ENCODE measurements at places on chromosomes 12 and 14.

DNA sequence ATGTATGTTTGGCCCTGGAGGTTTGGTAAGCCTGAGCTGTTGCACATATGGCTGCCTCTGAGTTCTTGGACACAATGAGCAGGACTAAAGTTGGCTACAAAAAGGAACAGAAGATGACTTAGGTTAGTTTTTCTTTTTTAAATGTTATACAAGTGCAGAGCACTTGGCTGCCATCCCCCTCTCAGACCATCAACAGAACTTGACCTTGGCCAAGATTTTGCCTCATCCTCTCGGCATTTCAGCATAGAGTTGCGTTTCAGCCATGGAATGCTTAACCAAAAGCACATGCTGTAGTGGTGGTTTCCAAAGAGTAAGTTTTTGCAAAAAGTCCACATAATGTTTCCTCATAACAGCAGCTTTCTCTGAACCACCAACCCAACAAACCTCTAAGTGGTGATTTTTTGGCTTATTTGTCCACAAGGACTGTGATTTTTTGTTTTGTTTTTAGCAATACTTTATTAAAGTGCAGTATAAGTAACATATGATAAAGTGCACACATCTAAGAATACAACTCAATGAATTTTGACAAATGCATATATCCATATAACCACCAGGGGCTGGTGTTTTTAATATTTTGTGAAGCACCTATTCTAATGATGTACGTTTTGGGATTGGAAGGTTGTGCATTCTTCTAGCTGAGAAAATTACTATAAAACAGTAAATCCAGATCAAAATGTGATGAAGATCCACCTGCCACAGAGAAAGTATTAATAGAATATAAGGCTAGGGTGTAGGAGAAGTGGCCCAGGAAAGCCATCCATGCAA, 12.1 kb upstream of the GALNT16 start:
- DNase-seq: no peak

GRCh38 chr12:114876968-114877680, 193.1 kb upstream of the TBX3 start:
- no peak for DNase-seq

- peak; percentile 22 for DNase-seq
These were observed 75.1 kb downstream of the ETNK1 start for GRCh38 chr12:22700106-22700505.

GRCh38 chr12:54680374-54680773, 32.2 kb upstream of the DCD start:
- no peak for DNase-seq

DNA sequence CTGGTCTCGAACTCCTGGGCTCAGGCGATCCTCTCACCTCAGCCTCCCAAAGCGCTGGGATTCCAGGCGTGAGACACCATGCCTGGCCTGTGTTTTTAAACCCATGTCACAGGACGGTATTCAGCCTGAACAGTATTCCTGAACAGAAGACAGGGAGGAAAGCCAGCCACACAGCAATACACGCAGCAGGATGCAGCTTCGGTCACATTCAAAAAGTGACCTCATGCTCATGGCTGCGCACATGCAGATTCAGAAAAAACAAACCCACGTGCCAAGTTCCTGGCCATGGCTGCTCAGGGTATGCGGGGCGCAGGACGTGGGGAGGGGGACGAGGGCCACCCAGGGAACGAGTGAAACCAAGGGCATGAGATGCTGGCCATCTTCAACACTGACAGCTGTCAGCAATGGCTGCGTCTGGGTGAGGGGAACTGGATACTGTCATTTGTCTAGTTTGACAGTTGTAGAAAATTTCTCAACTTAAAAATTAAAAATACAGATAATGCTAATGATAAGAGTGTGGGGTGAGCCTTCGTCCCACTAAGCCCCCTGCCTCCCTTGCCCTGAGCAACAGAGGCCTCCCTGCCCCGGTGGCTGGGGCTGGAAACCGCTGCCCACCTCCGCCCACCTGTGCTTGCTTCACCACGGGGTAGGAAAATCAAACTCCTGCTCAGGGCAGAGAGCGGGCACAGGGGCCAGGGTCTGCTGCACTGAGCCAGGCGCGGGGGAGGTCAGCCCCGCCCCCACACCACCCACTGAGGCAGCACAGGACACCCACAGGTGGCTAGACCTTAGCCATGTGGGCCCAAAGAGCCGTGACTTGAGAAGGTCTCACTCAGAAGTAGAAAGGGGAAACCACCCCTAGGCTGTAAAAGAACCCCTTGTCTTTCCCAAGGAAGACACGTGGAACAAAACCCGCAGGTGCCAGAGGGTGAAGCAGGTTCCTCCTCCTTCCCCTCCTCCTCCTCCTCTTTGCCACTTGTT, 84.2 kb downstream of the SCARB1 start:
- DNase-seq: no peak

DNA sequence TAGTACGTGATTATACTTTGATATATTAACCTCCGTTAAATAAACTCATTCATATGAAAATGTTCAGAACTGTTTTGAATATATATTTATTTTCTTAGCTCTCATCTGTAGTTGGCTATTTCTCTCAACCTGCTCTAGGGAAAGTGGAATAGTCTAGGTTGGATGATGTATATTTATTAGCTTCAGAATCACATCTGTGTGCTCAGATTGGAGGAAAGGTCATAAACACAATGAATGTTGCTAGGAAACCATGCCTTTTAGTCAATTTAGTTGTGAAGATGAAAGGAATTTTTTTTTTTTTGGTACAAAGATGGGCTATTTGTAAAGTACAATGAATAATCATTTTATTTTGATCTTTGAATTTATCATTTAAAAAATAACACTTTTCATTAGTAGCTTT, 439.1 kb downstream of the FOXG1 start:
- DNase-seq: no peak

GRCh38 chr14:88232771-88233170, 90.3 kb downstream of the KCNK10 start:
- no peak for DNase-seq

GRCh38 chr12:57166971-57167371, 19.6 kb upstream of the LRP1-AS start:
- DNase-seq: peak; percentile 10

DNA sequence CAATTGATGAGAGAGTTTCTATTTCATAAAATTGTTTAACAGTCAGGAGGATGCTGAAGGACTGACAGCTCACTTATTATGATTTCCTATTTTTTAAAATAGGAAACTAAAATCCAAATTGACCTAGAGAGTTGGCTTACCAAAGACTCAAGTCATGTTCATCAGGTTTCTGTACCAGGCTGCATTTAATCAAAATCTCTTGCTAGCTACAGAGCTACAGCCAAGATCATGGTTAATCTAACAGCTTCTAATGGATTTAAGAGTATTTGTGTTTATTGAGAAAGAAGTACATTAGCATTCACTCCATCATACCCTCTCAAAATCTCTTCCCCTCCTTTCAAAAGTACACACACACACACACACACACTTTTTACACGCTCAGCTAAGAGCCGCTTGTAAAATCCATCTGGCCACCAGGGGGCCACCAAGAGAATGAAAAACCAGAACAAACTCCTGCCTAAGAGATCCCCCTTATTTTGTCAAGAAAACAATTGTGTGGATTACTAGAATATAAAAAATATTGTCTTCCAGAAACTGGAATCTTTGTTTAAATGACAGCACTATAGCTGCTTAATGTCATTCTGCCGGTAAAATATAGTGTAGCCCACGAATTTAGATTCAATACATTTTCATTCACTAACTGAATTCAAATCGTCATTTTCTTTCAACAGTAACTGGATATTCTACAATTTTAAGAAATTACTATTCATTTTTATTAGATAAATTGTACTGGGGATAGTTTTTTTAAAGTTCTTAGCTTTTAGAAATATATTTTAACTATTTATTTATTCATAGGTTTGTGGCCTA, 334.0 kb downstream of the BTG1 start:
- peak; percentile 29 for DNase-seq

DNA sequence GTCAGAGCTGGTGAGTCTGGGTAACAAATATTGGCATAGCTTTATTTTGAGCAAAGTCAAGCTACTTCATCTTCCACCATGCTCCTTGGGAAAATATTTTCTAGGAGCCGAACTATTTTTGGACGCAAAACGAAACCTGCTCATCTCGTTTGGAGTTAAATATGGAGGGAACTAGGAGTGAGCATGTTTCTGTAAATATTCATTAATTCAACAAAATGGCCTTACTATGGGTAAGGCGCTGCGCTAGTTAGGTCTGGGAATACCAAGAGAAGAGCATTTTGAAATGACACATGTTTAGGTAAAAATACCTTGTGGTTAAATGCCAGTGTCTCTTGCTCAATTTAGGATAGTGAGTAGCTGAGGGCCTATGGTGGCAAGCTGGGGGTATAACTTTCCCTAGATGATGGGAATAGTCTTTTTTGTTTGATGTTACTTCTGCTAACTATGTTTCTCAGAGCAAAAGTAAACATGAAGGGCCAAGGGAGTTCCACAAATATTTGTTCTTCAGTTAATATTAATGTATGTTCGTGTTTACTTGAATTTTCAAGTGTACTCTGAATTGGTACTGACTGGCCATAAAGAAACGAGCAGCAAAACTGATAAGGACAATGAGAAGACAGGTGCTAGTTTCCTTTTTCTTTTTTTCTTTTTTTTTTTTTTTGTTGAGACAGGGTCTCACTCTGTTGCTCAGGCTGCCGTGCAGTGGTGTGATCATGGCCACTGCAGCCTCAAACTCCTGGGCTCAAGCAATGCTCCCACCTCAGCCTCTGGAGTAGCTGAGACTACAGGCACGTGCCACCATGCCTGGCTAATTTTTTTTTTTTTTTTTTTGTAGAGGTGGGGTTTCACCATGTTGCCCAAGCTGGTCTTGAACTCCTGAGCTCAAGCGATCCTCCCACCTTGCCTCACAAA, 77.7 kb downstream of the MAP1LC3B2 start:
- no peak for DNase-seq

DNA sequence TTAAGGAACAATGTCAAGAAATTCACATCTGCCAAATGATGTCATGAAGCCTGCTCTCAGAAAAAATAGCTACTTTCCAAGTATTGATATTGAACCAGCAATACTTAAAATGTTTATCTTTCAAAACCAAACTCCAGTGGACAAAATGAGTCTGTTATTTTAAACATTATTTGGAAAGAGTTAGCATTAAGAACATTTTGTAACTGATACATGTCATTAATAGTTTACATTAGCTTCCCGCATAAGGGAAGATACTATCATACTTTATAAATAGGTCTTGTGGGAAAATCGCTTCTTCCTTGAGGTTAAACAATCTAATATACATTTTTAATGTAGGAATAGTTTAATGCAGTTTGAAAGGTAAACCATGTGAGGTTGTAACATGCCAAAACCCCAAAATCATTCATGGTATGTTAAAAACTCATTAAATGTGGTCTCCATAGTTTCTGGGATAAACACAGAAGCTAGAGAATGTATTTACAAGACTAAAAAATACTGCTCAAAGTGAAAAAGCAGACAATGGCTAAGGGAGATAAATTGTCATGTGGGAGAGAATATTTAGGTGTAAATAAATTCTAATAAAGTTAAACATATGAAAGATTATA, 73.4 kb upstream of the ATP2B1 start:
- no peak for DNase-seq

- DNase-seq: no peak
These were observed 1.4 kb downstream of the TMBIM4 start for GRCh38 chr12:66168410-66168809.

- no peak for DNase-seq
These were observed 841.7 kb downstream of the DIO2 start for GRCh38 chr14:79369359-79370332.

DNA sequence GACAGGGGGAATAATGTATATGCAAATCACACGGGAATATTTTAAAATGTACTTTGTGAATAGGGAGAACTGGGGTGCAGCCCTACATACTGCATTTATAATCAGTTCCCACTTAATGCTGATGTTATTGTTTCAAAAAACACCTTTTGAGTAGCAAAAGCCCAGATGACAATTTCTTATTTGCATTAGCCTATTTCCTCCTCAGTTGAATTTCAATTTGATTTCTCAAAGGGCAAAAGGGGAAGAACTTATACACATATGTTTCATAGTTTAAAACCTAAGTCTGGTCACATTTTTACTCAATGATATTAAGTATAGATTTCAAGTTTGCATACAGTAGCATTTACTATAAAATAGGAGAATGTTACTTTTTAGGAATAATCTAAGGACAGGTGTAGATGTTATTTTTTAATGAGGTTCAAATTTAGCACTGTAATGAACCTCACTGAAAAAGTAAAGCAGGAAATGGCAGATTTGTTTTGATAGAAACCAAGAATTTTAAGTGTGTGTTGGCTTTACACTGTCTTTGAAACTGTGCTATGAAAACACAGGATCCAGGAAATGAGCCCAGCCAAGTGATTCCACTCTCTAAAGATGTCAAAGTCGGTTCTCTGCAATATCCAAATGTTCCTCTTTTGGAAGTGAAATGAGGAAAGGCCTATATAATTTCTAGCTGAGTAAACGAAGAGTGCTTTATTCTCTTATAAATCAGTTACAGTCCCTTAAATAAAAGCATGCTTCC, 367.4 kb downstream of the BTG1 start:
- no peak for DNase-seq

DNA sequence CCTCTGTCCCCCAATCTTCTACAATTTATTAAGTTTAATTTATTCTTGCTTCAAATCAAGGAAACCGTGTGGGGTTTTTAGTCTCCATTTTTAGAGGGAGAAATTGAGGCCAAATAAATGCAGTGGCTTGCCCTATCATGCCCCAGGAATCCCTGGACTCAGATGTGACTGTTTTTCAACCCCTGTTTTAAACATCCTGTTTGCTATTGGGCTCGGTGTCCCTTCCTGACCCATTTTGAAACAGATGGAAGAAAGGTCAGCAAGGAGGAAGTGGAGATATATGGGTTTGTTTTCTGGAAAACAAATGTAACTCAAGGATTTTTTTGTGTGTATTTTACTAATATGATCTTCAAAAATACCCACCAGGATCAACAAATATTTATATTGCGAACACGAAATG, 84.7 kb downstream of the DACT1 start:
- DNase-seq: no peak

GRCh38 chr12:13165617-13166041, 30.9 kb upstream of the EMP1 start:
- DNase-seq: peak; percentile 90

DNA sequence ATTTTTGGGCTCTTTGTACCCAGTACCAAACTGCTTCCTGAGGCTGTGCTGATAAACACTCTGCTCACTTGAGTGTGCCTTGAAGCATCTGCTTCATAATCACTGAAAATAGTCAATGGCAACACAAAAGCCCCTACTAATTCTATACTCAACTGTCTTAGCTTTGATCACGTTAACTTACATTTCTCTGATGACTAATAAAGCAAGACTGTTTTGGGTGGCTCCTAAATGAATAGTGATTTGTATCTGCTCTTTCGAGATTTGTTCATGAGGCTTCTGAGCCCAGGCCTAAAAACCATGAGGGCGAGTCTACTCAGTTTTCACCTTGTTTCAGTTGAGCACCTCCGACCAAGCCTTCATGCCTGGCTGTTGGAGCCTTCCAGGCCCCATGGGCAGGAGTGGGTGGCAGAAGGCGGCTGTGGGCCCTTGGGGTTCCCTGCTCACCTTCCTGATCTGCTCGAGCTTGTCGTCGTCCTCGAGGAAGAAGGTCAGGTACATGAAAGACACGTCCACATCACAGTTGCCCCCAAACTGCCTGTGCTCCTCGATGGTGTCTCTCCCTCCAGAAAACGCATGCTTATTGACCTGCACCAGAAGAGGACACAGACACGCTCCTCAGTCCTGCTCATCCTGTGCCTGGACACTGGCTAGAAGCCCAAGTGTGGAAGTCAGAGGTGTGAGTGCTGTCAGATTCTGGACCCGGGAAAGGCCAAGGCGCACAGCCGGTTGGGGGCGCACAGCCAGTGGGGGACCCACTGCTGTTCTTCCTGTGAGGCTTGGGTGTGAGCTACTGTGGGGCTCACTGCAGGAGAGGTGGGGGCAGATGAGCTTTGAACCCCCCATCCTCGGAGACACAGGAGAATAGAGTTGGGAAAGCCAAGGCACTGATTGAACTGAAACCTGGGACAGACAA, 13.7 kb downstream of the SLC25A47 start:
- DNase-seq: no peak

Measured in bone marrow (tissue), 2 donors.